ENCODE measurements at places on chromosomes 5 and 9. TPM values are rescaled to one million over a fixed set of nuclear protein-coding genes. Genes with fewer than 3 reads are reported as not detected.

Gene SLC23A1
- polyA plus RNA-seq, result not detected

Gene SOHLH1
- polyA plus RNA-seq, result not detected

Gene PPP3R2
- not detected for polyA plus RNA-seq

Gene PCDHA1
- polyA plus RNA-seq, result not detected

Gene UGT3A1
- 0.21 TPM for polyA plus RNA-seq

Gene KCNN2
- 0.63 TPM for polyA plus RNA-seq

Gene GABRP
- 0.04 TPM for polyA plus RNA-seq

Gene DAB2IP
- polyA plus RNA-seq, result 14.1 TPM

Gene PCDHB9
- 0.15 TPM for polyA plus RNA-seq

Gene LYRM7
- 11.3 TPM for polyA plus RNA-seq

Gene PCDHGA5
- 0.35 TPM for polyA plus RNA-seq

Gene OTP
- 0.01 TPM for polyA plus RNA-seq

Gene CERCAM
- 1.7 TPM for polyA plus RNA-seq

Gene GABRA1
- not detected for polyA plus RNA-seq

Gene IFNA21
- not detected for polyA plus RNA-seq

Gene SHOC1
- not detected for polyA plus RNA-seq

Gene KIF20A
- 0.01 TPM for polyA plus RNA-seq

Gene TEX48
- not detected for polyA plus RNA-seq

Gene FST
- polyA plus RNA-seq, result 1.1 TPM

Gene CCDC192
- 0.12 TPM for polyA plus RNA-seq

Gene IFNK
- not detected for polyA plus RNA-seq

Gene IL9
- polyA plus RNA-seq, result not detected

Gene PCDHB13
- polyA plus RNA-seq, result 0.06 TPM

Gene SLC36A2
- 8.6 TPM for polyA plus RNA-seq

Gene CDH9
- polyA plus RNA-seq, result not detected

Gene SLC4A9
- not detected for polyA plus RNA-seq

Gene KCNV2
- not detected for polyA plus RNA-seq

Gene TMEM232
- 0.25 TPM for polyA plus RNA-seq

Gene ORM1
- polyA plus RNA-seq, result not detected

Gene GPR151
- polyA plus RNA-seq, result not detected

Gene FAM81B
- not detected for polyA plus RNA-seq

Gene NPDC1
- polyA plus RNA-seq, result 17.6 TPM

Gene C1QTNF3
- 0.38 TPM for polyA plus RNA-seq

Gene MYMK
- 0.60 TPM for polyA plus RNA-seq

Gene SVEP1
- 1.0 TPM for polyA plus RNA-seq

Gene SLC6A18
- polyA plus RNA-seq, result not detected

Gene LRRC19
- polyA plus RNA-seq, result 0.01 TPM

Gene FOXD4
- 0.66 TPM for polyA plus RNA-seq

Gene ELP1
- polyA plus RNA-seq, result 14.3 TPM

Gene CDKN2AIPNL
- 42.0 TPM for polyA plus RNA-seq

Gene SRP19
- 76.8 TPM for polyA plus RNA-seq

Gene LCN1
- not detected for polyA plus RNA-seq

Gene ACTBL2
- not detected for polyA plus RNA-seq

Gene ZNF879
- polyA plus RNA-seq, result 2.9 TPM

Gene SLC28A3
- polyA plus RNA-seq, result not detected

Gene DMRT3
- 0.07 TPM for polyA plus RNA-seq

Gene FRMPD1
- polyA plus RNA-seq, result 0.48 TPM
